ENCODE measurements at places on chromosomes 16 and 17. TPM values are rescaled to one million over a fixed set of nuclear protein-coding genes. Genes with fewer than 3 reads are reported as not detected.

DNA sequence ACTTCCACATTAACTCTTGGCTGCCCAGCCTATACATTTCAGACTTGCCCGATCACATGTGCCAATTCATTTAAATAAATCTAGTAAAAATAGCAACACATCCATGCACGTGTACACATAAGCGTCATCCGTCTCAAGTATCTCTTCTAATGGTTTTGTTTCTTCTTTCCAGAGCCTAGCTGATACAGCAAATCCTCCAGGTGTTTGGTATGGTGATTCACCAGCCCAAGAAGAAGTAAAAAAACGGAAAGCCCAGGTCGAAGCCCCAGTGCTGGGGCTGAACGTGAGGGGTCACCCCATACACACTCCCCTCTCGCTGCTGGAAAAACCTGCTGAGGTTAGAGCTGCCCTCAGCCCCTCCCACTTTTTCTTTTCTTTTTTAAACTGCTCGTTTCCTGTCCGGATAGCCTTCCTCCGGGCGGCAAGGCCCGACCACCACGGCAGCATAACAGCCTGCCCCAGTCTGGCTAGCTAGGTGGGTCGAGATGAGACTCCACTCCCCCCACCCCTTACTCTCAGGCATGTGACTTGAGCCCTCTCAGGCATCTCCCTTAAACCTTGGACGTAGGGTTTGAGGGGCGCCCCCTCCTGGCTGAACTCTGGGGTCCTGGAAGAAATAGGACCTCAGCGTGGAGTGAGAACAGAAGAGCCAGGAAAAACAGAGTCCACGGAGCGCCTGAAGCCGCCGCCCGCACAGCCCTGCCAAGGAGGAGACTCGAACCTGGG, 13.9 kb upstream of the OR1F1 start:
- H3K27me3 ChIP-seq: peaks cover 100% of the 10 kb centered on the region
- no peak overlapping the region for H3K4me3 ChIP-seq
- peaks cover 19% of the 10 kb centered on the region for H3K4me1 ChIP-seq
- no peaks in the 10 kb centered on the region for H3K36me3 ChIP-seq
- H3K27ac ChIP-seq: no peak overlapping the region

GRCh38 chr16:72787130-72787513, 260.8 kb downstream of the ZFHX3 start:
- peak overlapping the region; percentile 47 for H3K4me3 ChIP-seq
- peaks cover 5% of the 10 kb centered on the region for H3K4me1 ChIP-seq
- no peaks in the 10 kb centered on the region for H3K27me3 ChIP-seq
- H3K36me3 ChIP-seq: no peaks in the 10 kb centered on the region

- DNase-seq: no peak
- H3K36me3 ChIP-seq: no peaks in the 10 kb centered on the region
- peaks cover 22% of the 10 kb centered on the region for H3K4me1 ChIP-seq
- peaks cover 65% of the 10 kb centered on the region for H3K27me3 ChIP-seq
- no peak overlapping the region for H3K4me3 ChIP-seq
These were observed 928 bp downstream of the HBA1 start for GRCh38 chr16:177394-177822.

- peak; percentile 79 for DNase-seq
- H3K4me3 ChIP-seq: peak within 1 kb of the TSS; percentile 94
- peaks cover 29% of the 10 kb centered on the region for H3K36me3 ChIP-seq
- peaks cover 26% of the 10 kb centered on the region for H3K4me1 ChIP-seq
- H3K27ac ChIP-seq: peak within 1 kb of the TSS; percentile 94
These were observed at the start of gene DUS1L for GRCh38 chr17:82065638-82066303. Gene DUS1L, minus strand, starts transcription at chr17:82065804. Its CDS starts 745 bp downstream, at chr17:82065059.

GRCh38 chr16:10770907-10771306, 27.3 kb downstream of the NUBP1 start:
- H3K36me3 ChIP-seq: peaks cover 31% of the 10 kb centered on the region
- no peak overlapping the region for H3K27ac ChIP-seq
- H3K4me3 ChIP-seq: no peak overlapping the region
- H3K27me3 ChIP-seq: no peaks in the 10 kb centered on the region

- H3K27me3 ChIP-seq: peaks cover 3% of the 10 kb centered on the region
- DNase-seq: no peak
- no peak overlapping the region for H3K4me3 ChIP-seq
- peaks cover 19% of the 10 kb centered on the region for H3K4me1 ChIP-seq
These were observed 40.0 kb downstream of the MRPS23 start for GRCh38 chr17:57809879-57810278.

DNA sequence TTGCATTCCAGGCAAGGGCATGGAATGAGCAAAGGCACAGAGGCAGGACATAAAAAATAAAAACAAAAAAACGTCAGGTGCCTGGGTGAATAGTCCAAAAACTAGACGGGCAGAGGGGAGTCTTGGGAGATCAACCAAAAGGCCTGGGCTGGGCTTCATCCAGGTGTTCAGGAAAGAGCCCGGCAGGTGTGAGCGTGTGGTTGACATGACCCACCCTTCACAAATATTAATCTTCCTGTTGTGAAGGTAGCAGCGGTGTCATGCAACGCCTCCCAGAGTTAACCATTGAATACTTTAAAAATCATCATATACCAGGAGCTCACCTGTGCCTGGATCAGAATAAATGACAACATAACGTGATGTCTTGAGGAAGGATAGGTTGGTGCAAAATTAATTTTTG, 90.6 kb downstream of the USP22 start:
- no peak overlapping the region for H3K27ac ChIP-seq
- DNase-seq: no peak
- H3K4me3 ChIP-seq: no peak overlapping the region
- no peaks in the 10 kb centered on the region for H3K36me3 ChIP-seq
- H3K27me3 ChIP-seq: no peaks in the 10 kb centered on the region

DNA sequence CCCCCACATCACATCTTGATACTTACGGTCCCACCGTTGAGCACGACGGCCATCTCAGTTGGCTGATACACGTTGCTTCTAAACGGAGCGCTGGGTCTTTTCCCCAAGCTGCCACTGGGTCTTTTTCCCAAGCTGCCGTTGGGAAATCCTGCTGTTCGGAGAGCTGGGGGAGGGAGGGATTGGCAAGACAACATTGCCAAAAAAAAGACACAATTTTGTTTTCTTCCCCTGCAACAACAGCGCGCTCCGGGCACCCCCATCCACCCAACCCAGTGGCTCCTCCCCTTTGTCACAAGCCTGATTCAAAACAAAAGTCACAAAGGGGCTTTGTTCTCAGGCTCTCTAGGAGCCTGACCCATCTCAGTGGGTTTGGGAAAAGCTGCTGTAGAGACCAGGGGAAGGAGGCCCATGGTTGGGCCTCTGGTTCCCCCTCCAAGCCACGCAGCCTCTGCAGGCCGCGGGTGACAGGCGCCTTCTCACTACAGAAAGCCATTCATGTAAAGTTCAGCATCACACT, 22.8 kb downstream of the GPRC5B start:
- no peaks in the 10 kb centered on the region for H3K27me3 ChIP-seq
- peaks cover 11% of the 10 kb centered on the region for H3K36me3 ChIP-seq
- no peak overlapping the region for H3K4me3 ChIP-seq
- H3K4me1 ChIP-seq: no peaks in the 10 kb centered on the region
- H3K27ac ChIP-seq: no peak overlapping the region

DNA sequence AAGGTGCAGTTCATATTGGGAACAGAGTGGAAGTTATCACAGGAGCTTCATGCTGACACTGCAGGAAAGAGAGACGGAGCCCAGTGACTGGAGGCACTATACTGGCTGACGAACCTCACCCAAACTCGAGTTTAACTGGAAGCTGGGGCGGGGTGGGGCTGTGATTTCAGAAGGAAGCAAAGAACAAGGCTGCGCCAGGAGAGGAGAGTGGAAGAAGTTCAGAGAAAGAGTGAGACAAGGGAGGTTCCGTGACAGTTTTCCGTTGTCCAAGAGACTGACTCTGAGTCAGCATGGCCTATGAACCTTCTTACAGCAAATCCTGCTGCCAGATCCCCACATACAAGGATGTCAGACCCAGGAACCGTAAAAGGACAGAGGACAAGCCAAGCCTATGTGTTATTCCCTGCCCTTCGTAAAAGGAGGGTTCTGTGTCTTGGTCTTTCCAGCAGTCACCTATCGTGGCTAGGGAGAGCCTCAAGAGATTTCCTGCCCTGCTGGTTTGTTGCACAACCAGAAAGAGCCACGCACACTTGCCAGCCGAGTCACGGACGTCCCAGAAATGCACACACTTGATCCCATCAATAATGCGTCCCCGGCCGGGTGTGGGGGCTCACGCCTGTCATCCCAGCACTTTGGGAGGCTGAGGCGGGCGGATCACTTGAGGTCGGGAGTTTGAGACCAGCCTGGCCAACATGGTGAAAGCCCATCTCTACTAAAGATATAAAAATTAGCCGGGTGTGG, 5.1 kb downstream of the PITPNA start:
- DNase-seq: no peak
- no peak overlapping the region for H3K27ac ChIP-seq
- H3K36me3 ChIP-seq: peaks cover 25% of the 10 kb centered on the region
- no peak overlapping the region for H3K4me3 ChIP-seq

DNA sequence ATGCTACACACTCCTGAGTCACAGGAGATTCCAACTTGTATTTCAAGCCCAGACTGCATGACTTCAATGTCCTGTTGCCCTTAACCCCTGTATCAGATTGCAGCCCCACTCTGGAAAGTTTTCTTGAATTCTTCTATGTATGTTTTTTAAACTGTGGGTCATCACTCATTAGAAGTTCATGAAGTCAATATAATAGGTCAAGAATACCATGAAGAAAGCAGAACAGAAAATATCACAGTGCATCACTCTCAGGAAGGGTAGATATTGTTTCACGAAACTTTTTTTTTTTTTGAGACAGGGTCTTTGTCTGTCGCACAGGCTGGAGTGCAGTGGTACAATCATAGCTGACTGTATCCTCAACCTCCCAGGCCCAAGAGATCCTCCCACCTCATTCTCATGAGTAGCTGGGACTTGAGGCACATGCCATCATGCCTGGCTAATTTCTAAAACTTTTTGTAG, 20.5 kb downstream of the PRKCB start:
- no peaks in the 10 kb centered on the region for H3K27me3 ChIP-seq
- H3K36me3 ChIP-seq: no peaks in the 10 kb centered on the region
- DNase-seq: no peak
- no peak overlapping the region for H3K27ac ChIP-seq

GRCh38 chr16:30075503-30076275, at the start of gene PPP4C:
Gene PPP4C, plus strand, starts transcription at chr16:30075994. Its CDS starts 384 bp downstream, at chr16:30076378.
- H3K4me1 ChIP-seq: peaks cover 31% of the 10 kb centered on the region
- H3K36me3 ChIP-seq: peaks cover 58% of the 10 kb centered on the region
- peak within 1 kb of the TSS; percentile 90 for H3K27ac ChIP-seq
- peak; percentile 95 for DNase-seq

GRCh38 chr17:35784895-35785294, 10.5 kb downstream of the MMP28 start:
- H3K36me3 ChIP-seq: no peaks in the 10 kb centered on the region
- no peak for DNase-seq
- H3K4me1 ChIP-seq: peaks cover 54% of the 10 kb centered on the region
- no peak overlapping the region for H3K4me3 ChIP-seq
- peak overlapping the region; percentile 76 for H3K27ac ChIP-seq

DNA sequence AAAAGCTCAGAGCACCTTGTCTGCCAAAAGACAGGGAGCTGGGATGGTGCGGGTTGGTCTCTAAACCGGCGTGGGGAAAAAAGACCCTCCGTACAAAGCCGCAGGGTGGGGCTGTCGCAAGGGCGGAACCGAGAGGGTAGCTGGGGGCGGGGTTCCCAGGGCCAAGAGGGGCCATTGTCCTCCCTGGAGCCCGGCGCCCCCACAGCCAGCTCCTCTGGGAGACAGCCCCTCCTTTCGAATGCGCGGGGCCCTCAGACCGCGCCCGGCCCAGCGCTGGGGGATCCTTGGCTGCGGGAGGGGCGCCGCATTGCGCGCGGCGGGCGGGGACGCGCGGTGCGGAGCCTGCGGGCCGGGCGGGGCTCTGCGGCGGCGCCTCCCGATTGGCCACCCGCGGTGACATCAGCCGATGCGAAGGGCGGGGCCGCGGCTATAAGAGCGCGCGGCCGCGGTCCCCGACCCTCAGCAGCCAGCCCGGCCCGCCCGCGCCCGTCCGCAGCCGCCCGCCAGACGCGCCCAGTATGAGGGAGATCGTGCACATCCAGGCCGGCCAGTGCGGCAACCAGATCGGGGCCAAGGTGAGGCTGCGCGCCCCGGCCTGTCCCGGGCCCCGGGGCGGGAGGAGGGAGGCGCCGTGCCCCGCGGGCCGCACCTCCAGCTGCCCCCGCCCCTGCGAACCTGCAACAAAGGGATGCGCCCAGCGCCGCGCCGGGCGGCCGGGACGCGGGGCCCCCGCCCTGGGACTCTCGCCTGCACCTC, at the start of gene TUBB3:
Gene TUBB3 (plus strand): TSS at position 459 of the 756 bp plus-strand sequence. CDS start 60 bp downstream, at position 519.
- H3K36me3 ChIP-seq: no peaks in the 10 kb centered on the region
- peaks cover 70% of the 10 kb centered on the region for H3K27me3 ChIP-seq
- peak within 1 kb of the TSS; percentile 78 for H3K27ac ChIP-seq
- peak; percentile 67 for DNase-seq

- no peak overlapping the region for H3K27ac ChIP-seq
- H3K4me3 ChIP-seq: no peak overlapping the region
- no peaks in the 10 kb centered on the region for H3K27me3 ChIP-seq
- peaks cover 48% of the 10 kb centered on the region for H3K4me1 ChIP-seq
- H3K36me3 ChIP-seq: no peaks in the 10 kb centered on the region
These were observed 31.8 kb upstream of the PRM1 start for GRCh38 chr16:11312718-11313492.

DNA sequence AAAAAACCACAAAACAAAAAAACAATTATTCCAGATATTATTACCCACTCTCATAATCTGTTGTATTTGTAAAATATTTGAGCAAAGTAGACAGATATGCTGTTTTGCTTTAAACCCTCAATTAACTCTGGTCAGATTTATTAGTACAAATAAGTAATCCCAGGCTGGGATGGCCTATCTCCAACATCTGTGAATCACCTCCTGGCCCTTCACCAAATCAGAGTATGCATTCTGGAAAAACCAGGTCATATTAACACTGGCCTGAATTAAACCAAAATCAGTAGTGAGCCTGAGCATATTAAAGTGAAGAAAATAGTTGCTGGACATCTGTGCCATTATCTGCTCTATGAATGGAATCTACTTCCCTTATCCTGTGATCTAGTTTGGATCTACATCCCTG, 41.0 kb downstream of the STAT3 start:
- no peak overlapping the region for H3K27ac ChIP-seq
- DNase-seq: no peak
- H3K27me3 ChIP-seq: no peaks in the 10 kb centered on the region
- H3K36me3 ChIP-seq: peaks cover 60% of the 10 kb centered on the region

HS3ST2 gene
- 4.8 TPM for total RNA-seq

CHST5 gene
- total RNA-seq: 0.62 TPM

KCNJ18 gene
- not detected for total RNA-seq

C16orf92 gene
- not detected for total RNA-seq

ACE gene
- 90.7 TPM for total RNA-seq

CA7 gene
- total RNA-seq: not detected

TBX4 gene
- 22.3 TPM for total RNA-seq

PRR14 gene
- 46.3 TPM for total RNA-seq

MAPK8IP3 gene
- total RNA-seq: 63.0 TPM

VMO1 gene
- total RNA-seq: 9.9 TPM

All from lower lobe of right lung (tissue), 2 donors.